Activated naive CD4-positive, alpha-beta T cell treated with anti-CD3 and anti-CD28 coated beads, Interleukin-2, amount 10 ng/mL, durations not matched to agents 7 days and 5 days (primary cell): ENCODE measurements at places on chromosomes 5 and 9.
A peak's percentile ranks its signal among the peaks of the same experiment; 100 is the strongest.

DNA sequence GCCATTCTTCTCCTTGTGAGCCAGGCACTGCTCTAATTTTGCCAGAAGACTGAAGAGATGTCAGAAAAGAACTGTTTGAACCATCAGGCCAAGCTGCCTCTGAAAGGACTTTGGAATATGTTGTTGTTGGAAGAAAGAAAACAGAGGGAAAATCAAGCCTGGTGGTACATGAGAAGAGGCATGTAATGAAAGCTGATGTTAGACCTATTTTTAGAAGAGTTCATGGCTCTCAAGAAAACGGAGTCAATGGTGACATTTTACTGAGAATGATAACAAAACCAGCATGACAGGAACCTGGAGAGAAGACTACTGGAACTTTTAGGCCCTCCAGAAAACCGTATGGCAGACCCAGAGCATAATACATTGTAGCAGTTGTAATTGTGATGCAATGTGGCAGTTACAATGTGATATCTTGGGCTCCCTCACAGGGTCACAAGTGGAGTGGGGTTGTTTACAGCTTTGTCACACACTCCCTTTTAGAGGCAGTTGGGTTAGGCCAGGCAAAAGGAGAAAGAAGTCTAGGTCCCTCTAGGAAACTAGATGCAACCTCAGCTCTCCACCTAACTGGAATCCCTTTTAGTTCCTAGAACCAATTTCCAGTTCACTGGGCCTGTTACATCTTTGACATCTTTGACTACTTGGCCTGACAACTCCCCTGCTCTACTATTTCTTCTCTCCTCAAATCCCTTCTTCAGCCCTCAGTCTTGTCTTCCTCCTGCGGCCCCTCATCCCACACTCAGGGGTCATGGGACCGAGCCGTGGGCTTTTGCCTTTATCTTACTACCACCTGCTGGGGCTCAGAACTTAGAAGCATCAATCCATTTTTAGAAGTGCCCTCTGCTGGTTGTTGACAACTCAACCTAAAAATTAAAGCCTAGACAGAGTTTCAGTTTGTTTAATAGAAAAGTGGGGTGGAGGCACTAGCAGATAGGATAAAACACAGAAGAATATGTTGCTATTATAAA, 61.2 kb upstream of the JAK2 start:
- H3K27me3 ChIP-seq, result no peaks in the 10 kb centered on the region
- H3K4me3 ChIP-seq, result no peak overlapping the region
- peaks cover 11% of the 10 kb centered on the region for H3K36me3 ChIP-seq
- peak; percentile 39 for DNase-seq

GRCh38 chr9:136511670-136512592, 29.1 kb upstream of the SEC16A start:
- no peaks in the 10 kb centered on the region for H3K4me1 ChIP-seq
- no peak overlapping the region for H3K27ac ChIP-seq
- no peak for DNase-seq
- H3K27me3 ChIP-seq, result no peaks in the 10 kb centered on the region

DNA sequence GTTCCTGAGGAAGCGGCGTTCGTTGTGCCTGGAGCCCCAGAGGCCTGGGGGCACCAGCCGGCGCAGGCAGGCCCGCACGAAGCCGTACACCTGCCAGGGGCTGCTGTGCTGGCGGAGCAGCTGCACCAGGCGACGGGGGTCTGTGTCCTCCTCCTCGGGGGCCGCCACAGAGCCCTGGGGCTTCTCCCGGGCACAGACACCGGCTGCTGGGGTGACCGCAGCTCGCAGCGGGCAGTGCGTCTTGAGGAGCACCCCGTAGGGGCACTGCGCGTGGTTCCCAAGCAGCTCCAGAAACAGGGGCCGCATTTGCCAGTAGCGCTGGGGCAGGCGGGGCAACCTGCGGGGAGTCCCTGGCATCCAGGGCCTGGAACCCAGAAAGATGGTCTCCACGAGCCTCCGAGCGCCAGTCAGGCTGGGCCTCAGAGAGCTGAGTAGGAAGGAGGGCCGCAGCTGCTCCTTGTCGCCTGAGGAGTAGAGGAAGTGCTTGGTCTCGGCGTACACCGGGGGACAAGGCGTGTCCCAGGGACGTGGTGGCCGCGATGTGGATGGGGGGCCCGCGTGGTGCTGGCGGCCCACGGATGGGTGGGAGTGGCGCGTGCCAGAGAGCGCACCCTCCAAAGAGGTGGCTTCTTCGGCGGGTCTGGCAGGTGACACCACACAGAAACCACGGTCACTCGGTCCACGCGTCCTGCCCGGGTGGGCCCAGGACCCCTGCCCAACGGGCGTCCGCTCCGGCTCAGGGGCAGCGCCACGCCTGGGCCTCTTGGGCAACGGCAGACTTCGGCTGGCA, 1.3 kb downstream of the TERT start:
- H3K27ac ChIP-seq, result no peak overlapping the region
- peak overlapping the region; percentile 50 for H3K4me3 ChIP-seq
- DNase-seq, result peak; percentile 18
- peaks cover 21% of the 10 kb centered on the region for H3K27me3 ChIP-seq
- H3K4me1 ChIP-seq, result peaks cover 20% of the 10 kb centered on the region

DNA sequence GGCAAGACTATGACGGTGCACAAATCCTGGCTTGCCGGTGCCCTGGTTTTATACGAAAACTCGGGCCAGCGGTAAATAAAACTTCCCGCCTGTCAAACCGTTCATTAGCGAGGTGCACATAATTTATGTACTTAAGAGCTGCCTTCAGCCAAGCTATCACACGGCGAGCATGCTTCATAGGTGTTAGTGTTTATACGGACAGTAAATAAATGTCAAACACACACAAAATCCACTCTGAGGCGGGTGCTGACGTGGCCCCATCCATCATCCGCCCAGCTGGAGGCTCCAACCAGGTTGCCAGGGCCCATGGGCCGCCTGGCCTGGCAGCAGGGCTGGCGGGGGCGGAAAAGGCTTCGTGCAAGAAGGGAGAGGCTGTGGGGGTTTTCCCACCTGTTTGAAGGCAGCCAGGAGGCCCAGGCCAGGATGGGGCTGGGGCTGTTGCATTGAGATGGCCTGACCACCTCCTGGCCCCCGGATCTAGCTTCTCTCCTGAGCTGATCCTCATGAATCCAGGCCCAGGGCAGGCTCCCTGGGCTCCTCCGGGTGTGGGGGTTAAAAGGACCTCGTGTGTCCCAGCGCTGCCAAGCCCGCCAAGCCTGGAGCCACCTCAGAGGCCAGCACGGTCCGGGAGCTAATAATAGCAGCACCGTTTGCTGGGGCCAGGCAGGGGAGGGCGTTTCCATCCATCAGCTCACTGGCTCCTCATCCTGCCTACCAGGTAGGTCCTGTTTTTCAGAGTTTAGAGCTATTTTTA, 43.2 kb downstream of the BARX1 start:
- no peaks in the 10 kb centered on the region for H3K36me3 ChIP-seq
- H3K27ac ChIP-seq, result no peak overlapping the region
- no peak for DNase-seq
- H3K27me3 ChIP-seq, result peaks cover 36% of the 10 kb centered on the region
- H3K4me3 ChIP-seq, result no peak overlapping the region
- H3K4me1 ChIP-seq, result peaks cover 10% of the 10 kb centered on the region

- no peak overlapping the region for H3K4me3 ChIP-seq
- DNase-seq, result no peak
- H3K27me3 ChIP-seq, result no peaks in the 10 kb centered on the region
- no peaks in the 10 kb centered on the region for H3K4me1 ChIP-seq
- H3K36me3 ChIP-seq, result no peaks in the 10 kb centered on the region
Observed at GRCh38 chr9:14094491-14094890, 219.4 kb downstream of the NFIB start.

GRCh38 chr9:4349816-4350418, 50.0 kb upstream of the GLIS3 start:
- peaks cover 3% of the 10 kb centered on the region for H3K27me3 ChIP-seq
- no peak overlapping the region for H3K27ac ChIP-seq
- H3K4me3 ChIP-seq, result no peak overlapping the region
- peaks cover 4% of the 10 kb centered on the region for H3K4me1 ChIP-seq
- no peak for DNase-seq
- no peaks in the 10 kb centered on the region for H3K36me3 ChIP-seq

DNA sequence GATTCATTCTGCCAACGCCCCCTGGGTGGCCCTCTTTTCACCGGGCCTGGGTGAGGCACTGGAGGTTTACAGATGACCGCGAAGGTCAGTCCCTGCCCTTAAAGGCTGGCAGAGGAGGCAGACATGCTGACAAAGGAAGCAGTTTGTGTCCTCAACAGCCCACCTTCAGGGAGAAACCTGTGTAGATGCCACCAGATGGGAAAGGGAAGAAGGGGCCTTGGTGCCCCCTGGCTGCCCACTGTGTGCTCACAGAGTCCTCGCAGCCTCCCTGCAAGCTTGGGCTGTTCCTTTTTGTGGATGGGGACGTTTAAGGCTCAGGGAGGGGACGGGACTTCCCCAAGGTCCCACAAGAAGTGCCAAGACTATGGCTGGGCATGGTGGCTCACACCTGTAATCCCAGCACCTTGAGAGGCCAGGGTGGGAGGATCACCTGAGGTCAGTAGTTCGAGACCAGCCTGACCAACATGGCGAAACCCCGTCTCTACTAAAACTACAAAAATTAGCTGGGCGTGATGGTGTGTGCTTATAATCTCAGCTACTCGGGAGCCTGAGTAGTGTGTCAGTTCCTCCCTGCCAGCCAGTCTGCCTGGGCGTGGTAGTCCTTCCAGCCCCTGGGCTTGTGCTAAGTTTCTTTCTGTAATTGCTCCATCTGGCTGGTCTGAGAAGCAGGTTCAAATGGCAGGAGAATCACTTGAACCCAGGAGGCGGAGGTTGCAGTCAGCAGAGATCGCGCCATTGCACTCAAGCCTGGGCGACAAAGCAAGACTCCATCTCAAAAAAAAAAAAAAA, 36.2 kb downstream of the NEK6 start:
- no peak overlapping the region for H3K27ac ChIP-seq
- no peak for DNase-seq
- peaks cover 80% of the 10 kb centered on the region for H3K27me3 ChIP-seq
- peaks cover 43% of the 10 kb centered on the region for H3K4me1 ChIP-seq
- no peak overlapping the region for H3K4me3 ChIP-seq

DNA sequence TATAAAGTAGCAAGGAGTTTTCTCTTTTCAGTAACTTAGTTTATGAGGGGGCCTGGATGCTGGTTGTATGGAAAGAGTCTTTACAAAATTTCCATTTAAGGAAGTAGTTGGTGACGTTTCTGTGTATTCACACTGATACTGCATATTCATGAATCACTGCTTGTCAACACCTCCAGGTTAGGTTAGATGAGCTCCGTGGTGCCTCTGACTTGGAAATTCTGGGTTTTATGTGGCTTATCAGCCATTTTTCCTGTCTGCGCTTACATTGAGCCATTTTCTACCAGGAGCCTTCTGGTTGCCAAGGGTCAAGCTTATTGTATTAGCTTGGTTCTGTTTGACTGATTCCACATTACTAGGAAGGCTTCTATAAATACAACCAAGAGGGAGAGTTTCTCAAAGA, 128.3 kb downstream of the SLC28A3 start:
- H3K4me3 ChIP-seq, result no peak overlapping the region
- H3K27ac ChIP-seq, result no peak overlapping the region
- H3K36me3 ChIP-seq, result no peaks in the 10 kb centered on the region
- DNase-seq, result no peak
- H3K4me1 ChIP-seq, result no peaks in the 10 kb centered on the region

- H3K4me3 ChIP-seq, result no peak overlapping the region
- no peaks in the 10 kb centered on the region for H3K4me1 ChIP-seq
- H3K27me3 ChIP-seq, result no peaks in the 10 kb centered on the region
- DNase-seq, result no peak
- H3K36me3 ChIP-seq, result no peaks in the 10 kb centered on the region
- H3K27ac ChIP-seq, result no peak overlapping the region
Observed at GRCh38 chr5:140996060-140996459, 29.8 kb downstream of the PCDHAC2 start.

- no peak overlapping the region for H3K4me3 ChIP-seq
- no peaks in the 10 kb centered on the region for H3K36me3 ChIP-seq
- no peaks in the 10 kb centered on the region for H3K4me1 ChIP-seq
Observed at GRCh38 chr9:135440620-135441019, 39.0 kb upstream of the PPP1R26 start.

DNA sequence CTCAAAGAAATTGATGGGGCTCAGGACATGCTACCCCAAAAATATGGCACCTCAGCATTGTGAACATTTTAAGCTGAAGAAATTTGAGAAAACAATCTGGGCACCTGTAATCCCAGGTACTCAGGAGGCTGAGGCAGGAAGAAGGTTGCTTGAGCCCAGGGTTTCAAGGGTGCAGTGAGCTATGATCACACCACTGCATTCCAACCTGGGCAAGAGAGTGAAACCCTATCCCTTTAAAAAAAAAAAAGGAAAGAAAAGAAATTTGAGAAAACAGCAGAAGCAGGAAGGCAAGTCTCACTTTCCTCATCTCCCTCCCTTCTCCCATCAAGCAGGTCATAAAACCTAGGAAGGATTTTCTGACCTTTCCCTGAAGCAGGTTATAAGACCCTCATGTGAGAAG, 23.6 kb downstream of the TPD52L3 start:
- peaks cover 30% of the 10 kb centered on the region for H3K27me3 ChIP-seq
- no peak overlapping the region for H3K27ac ChIP-seq
- DNase-seq, result no peak
- H3K4me3 ChIP-seq, result no peak overlapping the region
- H3K4me1 ChIP-seq, result peaks cover 5% of the 10 kb centered on the region

DNA sequence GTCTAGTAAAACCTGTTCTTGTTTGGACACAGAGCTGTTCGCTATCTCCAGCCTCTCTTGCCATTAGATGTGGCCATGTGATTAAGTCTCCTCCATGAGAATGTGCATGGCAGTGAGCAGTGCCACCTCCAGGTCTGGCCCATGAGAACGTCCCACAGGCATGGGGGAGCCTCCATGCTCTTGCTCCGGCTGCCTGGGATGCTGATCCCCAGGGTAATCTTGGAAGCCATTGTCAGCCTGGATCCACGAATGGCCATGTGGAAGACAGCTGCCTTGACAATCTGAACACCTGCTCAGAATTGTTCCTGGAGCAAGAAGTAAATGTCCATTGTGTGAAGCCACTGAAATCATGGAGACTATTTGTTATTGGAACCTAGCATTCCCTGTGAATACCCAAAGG, 83.5 kb downstream of the FSTL4 start:
- no peaks in the 10 kb centered on the region for H3K4me1 ChIP-seq
- H3K27ac ChIP-seq, result no peak overlapping the region
- DNase-seq, result no peak
- no peaks in the 10 kb centered on the region for H3K36me3 ChIP-seq
- H3K4me3 ChIP-seq, result no peak overlapping the region
- no peaks in the 10 kb centered on the region for H3K27me3 ChIP-seq

- H3K27ac ChIP-seq, result no peak overlapping the region
- H3K4me1 ChIP-seq, result peaks cover 4% of the 10 kb centered on the region
- no peaks in the 10 kb centered on the region for H3K36me3 ChIP-seq
- no peak overlapping the region for H3K4me3 ChIP-seq
Observed at GRCh38 chr9:92507496-92507895, 25.2 kb upstream of the ASPN start.

- H3K27me3 ChIP-seq, result peaks cover 9% of the 10 kb centered on the region
- H3K36me3 ChIP-seq, result no peaks in the 10 kb centered on the region
- no peak overlapping the region for H3K27ac ChIP-seq
Observed at GRCh38 chr9:115524453-115525059, 406.6 kb upstream of the TNC start.

DNA sequence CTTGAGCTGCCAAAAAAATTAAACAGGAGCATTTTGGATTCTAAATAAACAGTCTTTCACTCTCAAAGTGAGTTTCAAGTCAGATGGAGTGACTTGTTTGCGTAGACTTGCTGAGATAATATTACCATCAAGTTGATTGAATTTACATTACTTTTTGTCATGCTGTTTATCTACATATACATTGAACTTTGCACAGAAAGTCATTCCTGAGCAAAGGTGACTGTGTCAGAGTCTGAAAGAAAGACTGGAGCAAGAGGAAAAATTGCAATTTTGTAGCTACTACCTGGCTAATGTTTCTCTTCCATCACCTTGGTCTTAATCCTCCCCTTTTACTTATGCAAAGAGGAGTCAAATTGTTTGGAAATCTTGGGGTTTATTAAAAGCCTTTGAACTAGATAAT, 179.4 kb downstream of the PTTG1 start:
- no peak for DNase-seq
- H3K4me3 ChIP-seq, result no peak overlapping the region
- no peaks in the 10 kb centered on the region for H3K27me3 ChIP-seq
- no peaks in the 10 kb centered on the region for H3K4me1 ChIP-seq
